ENCODE measurements at places on chromosomes 2 and 18.
A peak's percentile ranks its signal among the peaks of the same experiment; 100 is the strongest.

- H3K27me3 ChIP-seq = no peaks in the 10 kb centered on the region
- H3K4me1 ChIP-seq = peaks cover 81% of the 10 kb centered on the region
- DNase-seq = no peak
Measured at GRCh38 chr2:144448389-144449027, 71.4 kb downstream of the ZEB2 start.

- no peak for DNase-seq
- peaks cover 6% of the 10 kb centered on the region for H3K27me3 ChIP-seq
- H3K36me3 ChIP-seq = no peaks in the 10 kb centered on the region
- no peak overlapping the region for H3K27ac ChIP-seq
- H3K4me1 ChIP-seq = no peaks in the 10 kb centered on the region
- H3K4me3 ChIP-seq = no peak overlapping the region
Measured at GRCh38 chr2:3024401-3024935, 353.1 kb downstream of the EIPR1 start.

- H3K27ac ChIP-seq = peak overlapping the region; percentile 97
- peaks cover 62% of the 10 kb centered on the region for H3K4me1 ChIP-seq
- H3K4me3 ChIP-seq = peak overlapping the region; percentile 47
- H3K36me3 ChIP-seq = peaks cover 19% of the 10 kb centered on the region
- H3K27me3 ChIP-seq = no peaks in the 10 kb centered on the region
Measured at GRCh38 chr2:48316753-48317750, 212.9 kb upstream of the STON1 start.

DNA sequence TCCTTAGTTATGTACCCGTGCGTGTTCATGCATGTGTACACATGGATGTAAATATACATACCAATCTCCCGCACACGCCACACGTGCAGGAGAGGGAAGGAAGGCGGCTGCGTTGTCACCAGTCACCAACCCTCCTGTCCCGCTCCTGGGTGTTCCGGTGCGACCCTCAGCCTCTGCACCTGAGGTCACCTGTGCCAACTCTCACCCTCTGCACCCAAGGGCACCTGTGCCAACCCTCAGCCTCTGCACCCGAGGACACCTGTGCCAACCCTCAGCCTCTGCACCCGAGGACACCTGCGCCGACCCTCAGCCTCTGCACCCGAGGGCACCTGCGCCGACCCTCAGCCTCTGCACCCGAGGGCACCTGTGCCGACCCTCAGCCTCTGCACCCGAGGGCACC, 192.8 kb upstream of the SALL3 start:
- H3K4me3 ChIP-seq = no peak overlapping the region
- no peak overlapping the region for H3K27ac ChIP-seq
- no peaks in the 10 kb centered on the region for H3K4me1 ChIP-seq
- H3K27me3 ChIP-seq = no peaks in the 10 kb centered on the region
- no peaks in the 10 kb centered on the region for H3K36me3 ChIP-seq

- no peaks in the 10 kb centered on the region for H3K4me1 ChIP-seq
- peaks cover 5% of the 10 kb centered on the region for H3K27me3 ChIP-seq
- H3K4me3 ChIP-seq = no peak overlapping the region
- no peak overlapping the region for H3K27ac ChIP-seq
- no peak for DNase-seq
Measured at GRCh38 chr2:18047896-18048657, 169.6 kb downstream of the KCNS3 start.

- H3K27ac ChIP-seq = no peak overlapping the region
- H3K4me3 ChIP-seq = no peak overlapping the region
- DNase-seq = no peak
- H3K27me3 ChIP-seq = no peaks in the 10 kb centered on the region
- H3K36me3 ChIP-seq = peaks cover 18% of the 10 kb centered on the region
Measured at GRCh38 chr2:37928377-37928776, 3.3 kb downstream of the RMDN2 start.

- H3K27ac ChIP-seq = no peak overlapping the region
- H3K36me3 ChIP-seq = no peaks in the 10 kb centered on the region
- H3K4me1 ChIP-seq = no peaks in the 10 kb centered on the region
- no peak overlapping the region for H3K4me3 ChIP-seq
- no peak for DNase-seq
Measured at GRCh38 chr18:75727456-75727855, 300.0 kb upstream of the SMIM21 start.

GRCh38 chr2:6637330-6637729, 228.4 kb downstream of the CMPK2 start:
- no peak overlapping the region for H3K27ac ChIP-seq
- H3K4me3 ChIP-seq = no peak overlapping the region
- H3K36me3 ChIP-seq = no peaks in the 10 kb centered on the region

DNA sequence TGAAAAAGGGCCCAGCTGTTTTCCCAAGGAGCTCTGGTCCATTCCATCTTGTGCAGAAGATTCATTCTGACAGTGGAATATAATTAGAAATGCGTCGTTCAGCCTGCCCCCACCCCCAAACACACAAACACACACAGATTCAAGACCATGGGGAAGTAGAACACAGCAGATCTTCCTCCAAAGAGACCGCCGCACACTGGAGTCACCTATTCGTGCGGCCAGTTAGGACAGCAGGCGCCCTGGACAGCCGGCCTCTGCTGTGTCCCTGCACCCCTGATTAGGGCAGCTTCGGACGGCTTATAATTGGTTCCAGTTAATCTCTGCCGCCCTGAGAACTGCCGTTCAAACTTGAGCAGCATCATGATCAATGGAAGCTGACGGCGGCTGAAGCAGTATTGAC, 116.0 kb downstream of the GBX2 start:
- no peaks in the 10 kb centered on the region for H3K4me1 ChIP-seq
- H3K4me3 ChIP-seq = no peak overlapping the region
- no peak for DNase-seq

DNA sequence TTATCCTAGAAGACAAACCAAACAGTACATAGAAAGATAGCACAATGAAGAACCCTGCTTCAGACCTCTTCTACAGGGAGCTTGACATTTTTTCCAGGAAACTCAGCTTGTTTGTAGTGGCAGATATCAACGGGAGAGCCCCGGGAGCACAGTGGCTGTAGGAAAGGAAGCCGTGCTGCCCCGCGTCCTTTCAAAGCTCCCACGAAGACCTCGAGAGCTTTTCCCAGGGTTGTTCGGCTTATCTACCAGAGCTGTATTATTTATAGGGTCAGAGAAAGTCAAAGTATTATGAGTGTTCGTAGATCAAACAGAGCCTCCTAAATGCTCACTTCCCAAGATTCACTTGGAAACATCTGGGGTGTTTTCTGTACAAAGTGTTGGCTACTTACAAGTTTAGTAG, 167.1 kb upstream of the COPS8 start:
- H3K4me1 ChIP-seq = no peaks in the 10 kb centered on the region
- DNase-seq = no peak
- no peaks in the 10 kb centered on the region for H3K36me3 ChIP-seq
- H3K27me3 ChIP-seq = no peaks in the 10 kb centered on the region

- no peak overlapping the region for H3K4me3 ChIP-seq
- H3K27me3 ChIP-seq = no peaks in the 10 kb centered on the region
- H3K36me3 ChIP-seq = peaks cover 34% of the 10 kb centered on the region
- no peak overlapping the region for H3K27ac ChIP-seq
- no peak for DNase-seq
Measured at GRCh38 chr18:49368876-49369440, 91.5 kb downstream of the DYM start.

GRCh38 chr2:181999911-182000310, 14.3 kb downstream of the PPP1R1C start:
- peaks cover 3% of the 10 kb centered on the region for H3K4me1 ChIP-seq
- no peak overlapping the region for H3K27ac ChIP-seq
- H3K27me3 ChIP-seq = no peaks in the 10 kb centered on the region
- no peak for DNase-seq
- H3K4me3 ChIP-seq = no peak overlapping the region
- no peaks in the 10 kb centered on the region for H3K36me3 ChIP-seq

GRCh38 chr2:122528061-122528460, 772.6 kb downstream of the TSN start:
- no peaks in the 10 kb centered on the region for H3K36me3 ChIP-seq
- no peak for DNase-seq
- H3K27ac ChIP-seq = no peak overlapping the region
- H3K27me3 ChIP-seq = no peaks in the 10 kb centered on the region
- no peaks in the 10 kb centered on the region for H3K4me1 ChIP-seq

- no peak for DNase-seq
- peak overlapping the region; percentile 82 for H3K27ac ChIP-seq
- no peaks in the 10 kb centered on the region for H3K36me3 ChIP-seq
- peak overlapping the region; percentile 62 for H3K4me3 ChIP-seq
- H3K4me1 ChIP-seq = peaks cover 49% of the 10 kb centered on the region
Measured at GRCh38 chr2:227411320-227411989, 23.7 kb upstream of the SCYGR1 start.

GRCh38 chr2:108911401-108911800, 77.6 kb downstream of the EDAR start:
- DNase-seq = no peak
- no peak overlapping the region for H3K4me3 ChIP-seq
- H3K27ac ChIP-seq = no peak overlapping the region
- no peaks in the 10 kb centered on the region for H3K4me1 ChIP-seq

GRCh38 chr2:222448748-222449181, 24.4 kb downstream of the SGPP2 start:
- H3K27ac ChIP-seq = no peak overlapping the region
- H3K27me3 ChIP-seq = no peaks in the 10 kb centered on the region
- no peak overlapping the region for H3K4me3 ChIP-seq
- H3K36me3 ChIP-seq = no peaks in the 10 kb centered on the region

GRCh38 chr2:98479959-98480524, 35.4 kb downstream of the INPP4A start:
- no peaks in the 10 kb centered on the region for H3K36me3 ChIP-seq
- H3K27ac ChIP-seq = no peak overlapping the region
- no peak for DNase-seq
- no peaks in the 10 kb centered on the region for H3K27me3 ChIP-seq

GRCh38 chr2:36123995-36124394, 231.6 kb upstream of the CRIM1 start:
- H3K36me3 ChIP-seq = no peaks in the 10 kb centered on the region
- no peak overlapping the region for H3K27ac ChIP-seq
- H3K27me3 ChIP-seq = no peaks in the 10 kb centered on the region
- H3K4me3 ChIP-seq = no peak overlapping the region

DNA sequence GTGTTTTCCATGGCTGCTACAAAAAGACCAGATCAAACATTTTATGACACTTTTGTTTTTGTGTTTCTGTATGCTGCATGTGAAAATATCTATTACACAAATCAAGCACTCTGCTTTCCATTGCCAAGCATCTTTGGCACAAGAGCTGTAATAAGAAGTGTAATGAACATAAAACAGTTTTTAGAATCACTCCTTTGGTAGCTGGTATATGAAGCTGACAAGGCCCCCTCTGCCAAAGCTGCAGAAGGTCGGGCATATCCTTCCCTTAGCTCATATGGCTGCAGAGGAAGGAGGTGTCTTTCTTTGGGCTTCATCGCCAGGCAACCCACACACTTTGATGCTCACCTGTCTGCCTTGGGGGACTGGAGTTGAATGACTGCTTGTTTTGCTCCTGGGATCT, 175.4 kb downstream of the TMEM247 start:
- DNase-seq = no peak
- no peaks in the 10 kb centered on the region for H3K27me3 ChIP-seq
- no peak overlapping the region for H3K27ac ChIP-seq
- H3K4me1 ChIP-seq = peaks cover 4% of the 10 kb centered on the region
- no peak overlapping the region for H3K4me3 ChIP-seq

DNA sequence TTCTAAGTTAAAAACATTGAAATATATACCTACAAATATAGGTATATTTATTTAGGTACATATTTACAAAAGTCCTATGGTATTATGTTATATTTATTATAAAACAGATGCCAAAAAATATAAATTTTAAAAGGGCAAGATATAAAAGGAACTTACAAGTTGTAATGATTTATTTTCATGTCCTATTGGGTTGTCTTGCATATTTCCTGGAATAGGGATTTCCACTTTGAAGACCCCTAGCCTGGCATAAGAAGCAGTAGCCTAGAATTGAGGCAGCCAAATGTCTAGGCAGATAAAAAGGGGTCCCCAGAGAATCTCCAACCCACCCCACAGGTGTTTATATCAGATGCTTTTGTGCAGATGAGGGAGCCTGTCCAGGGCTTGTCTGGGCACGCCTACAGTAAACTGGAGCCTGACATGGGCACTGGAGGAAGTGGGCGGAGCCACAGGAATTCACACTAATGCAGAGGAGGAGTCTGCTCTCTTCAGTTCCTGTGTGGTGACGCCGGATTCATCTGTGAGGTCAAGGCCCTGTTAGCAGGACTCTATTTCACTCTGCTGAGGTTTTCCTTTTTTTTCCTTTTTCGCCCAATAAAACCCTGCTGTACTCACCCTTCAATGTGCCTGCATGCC, 1088.9 kb upstream of the PIK3C3 start:
- H3K4me3 ChIP-seq = no peak overlapping the region
- no peak for DNase-seq
- no peaks in the 10 kb centered on the region for H3K36me3 ChIP-seq
- H3K27me3 ChIP-seq = no peaks in the 10 kb centered on the region
- no peaks in the 10 kb centered on the region for H3K4me1 ChIP-seq

DNA sequence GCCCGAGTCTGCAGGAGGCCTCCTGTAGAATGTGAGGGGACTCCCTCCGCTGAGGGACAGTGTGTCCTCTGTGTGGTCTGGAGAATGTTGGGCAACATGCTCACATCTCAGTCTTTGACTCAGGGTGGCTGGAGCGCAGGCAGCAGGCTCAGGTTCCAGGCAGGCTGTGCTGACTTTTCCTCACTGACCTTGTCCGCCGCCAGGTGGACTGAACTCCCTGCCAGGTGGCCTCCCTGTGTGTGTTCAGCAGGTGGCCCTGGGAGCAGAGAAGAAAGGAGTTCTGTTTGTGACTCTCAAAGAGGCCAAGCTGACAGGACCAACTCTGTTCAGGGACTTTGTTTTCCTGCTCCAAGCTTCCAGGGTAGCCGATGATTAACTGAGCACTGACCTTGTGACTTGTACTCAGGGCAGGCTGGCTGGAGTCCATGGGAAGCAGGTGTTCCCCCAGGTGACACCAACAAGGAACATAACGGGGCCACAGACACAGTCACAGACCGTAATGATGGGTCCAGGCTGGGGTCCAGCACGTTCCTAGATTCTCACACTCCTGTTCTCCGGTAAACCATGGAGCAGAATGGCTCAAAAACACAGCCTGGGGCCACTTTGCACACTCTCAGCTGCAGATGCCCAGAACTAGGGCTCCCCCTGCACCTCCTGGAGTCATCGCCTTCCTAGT, 439.8 kb downstream of the RNF144A start:
- peaks cover 4% of the 10 kb centered on the region for H3K27me3 ChIP-seq
- DNase-seq = no peak
- no peak overlapping the region for H3K4me3 ChIP-seq
- H3K27ac ChIP-seq = no peak overlapping the region

GRCh38 chr2:178491612-178492011, 11.4 kb downstream of the PLEKHA3 start:
- peaks cover 79% of the 10 kb centered on the region for H3K36me3 ChIP-seq
- peaks cover 2% of the 10 kb centered on the region for H3K4me1 ChIP-seq
- H3K27me3 ChIP-seq = no peaks in the 10 kb centered on the region
- H3K27ac ChIP-seq = no peak overlapping the region
- DNase-seq = no peak

GRCh38 chr2:120231564-120231973, 8.4 kb upstream of the TMEM185B start:
- H3K27ac ChIP-seq = peak overlapping the region; percentile 90
- H3K27me3 ChIP-seq = no peaks in the 10 kb centered on the region
- peak overlapping the region; percentile 89 for H3K4me3 ChIP-seq
- H3K36me3 ChIP-seq = no peaks in the 10 kb centered on the region
- peaks cover 43% of the 10 kb centered on the region for H3K4me1 ChIP-seq

- H3K4me3 ChIP-seq = no peak overlapping the region
- H3K36me3 ChIP-seq = no peaks in the 10 kb centered on the region
- DNase-seq = no peak
- no peak overlapping the region for H3K27ac ChIP-seq
Measured at GRCh38 chr2:141899740-141900139, 231.1 kb downstream of the LRP1B start.

All from activated B cell treated with CpG ODN at 0.5 μM for 24 hours (primary cell).